Germinal center (tissue), 1 donor: ENCODE measurements at places on chromosomes 7 and 10.
A peak's percentile ranks its signal among the peaks of the same experiment; 100 is the strongest.

GRCh38 chr7:347644-348479 is 57.9 kb downstream of the FOXL3 start:
- DNase-seq = no peak

DNA sequence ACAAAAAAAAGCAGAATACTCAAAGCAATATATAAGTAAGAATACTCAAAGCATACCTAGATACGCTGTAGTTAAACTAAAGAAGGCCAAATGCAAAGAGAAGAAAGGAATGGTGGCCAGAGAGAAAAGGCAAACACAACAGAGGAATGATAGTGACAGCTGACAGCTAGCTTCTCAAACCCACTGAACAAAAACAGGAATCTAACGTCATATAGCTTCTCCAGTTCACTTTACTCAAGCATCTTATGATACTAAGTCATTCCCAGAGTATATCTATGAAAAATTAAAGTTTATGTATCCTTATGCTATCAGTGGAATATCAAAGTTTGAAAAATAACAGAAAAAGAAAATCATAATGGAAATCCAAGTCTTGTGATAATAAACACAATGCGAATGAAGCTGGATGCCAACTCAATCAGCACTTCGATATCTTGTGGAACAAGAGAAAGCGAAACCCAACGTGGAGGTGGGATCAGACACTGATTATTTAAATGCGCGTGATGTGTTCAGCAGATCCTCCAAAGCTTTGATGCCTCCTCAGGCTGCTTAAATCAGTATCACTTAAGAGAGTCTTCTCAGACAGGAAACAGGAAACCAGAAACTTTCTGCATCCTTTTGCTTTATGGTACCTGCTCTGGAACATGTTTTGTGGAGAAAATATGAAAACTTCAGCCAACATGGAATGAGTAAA is 102.8 kb downstream of the PIP4K2A start:
- peak; percentile 45 for DNase-seq

GRCh38 chr10:13674645-13675588 is 88.2 kb downstream of the PRPF18 start:
- no peak for DNase-seq

GRCh38 chr7:150515248-150516147 is 826 bp downstream of the GIMAP7 start:
- DNase-seq = no peak

- DNase-seq = no peak
These were observed 1.5 kb downstream of the POLD2 start for GRCh38 chr7:44121761-44122420.

GRCh38 chr7:141631525-141631924 is 70.4 kb downstream of the DENND11 start:
- DNase-seq = no peak

DNA sequence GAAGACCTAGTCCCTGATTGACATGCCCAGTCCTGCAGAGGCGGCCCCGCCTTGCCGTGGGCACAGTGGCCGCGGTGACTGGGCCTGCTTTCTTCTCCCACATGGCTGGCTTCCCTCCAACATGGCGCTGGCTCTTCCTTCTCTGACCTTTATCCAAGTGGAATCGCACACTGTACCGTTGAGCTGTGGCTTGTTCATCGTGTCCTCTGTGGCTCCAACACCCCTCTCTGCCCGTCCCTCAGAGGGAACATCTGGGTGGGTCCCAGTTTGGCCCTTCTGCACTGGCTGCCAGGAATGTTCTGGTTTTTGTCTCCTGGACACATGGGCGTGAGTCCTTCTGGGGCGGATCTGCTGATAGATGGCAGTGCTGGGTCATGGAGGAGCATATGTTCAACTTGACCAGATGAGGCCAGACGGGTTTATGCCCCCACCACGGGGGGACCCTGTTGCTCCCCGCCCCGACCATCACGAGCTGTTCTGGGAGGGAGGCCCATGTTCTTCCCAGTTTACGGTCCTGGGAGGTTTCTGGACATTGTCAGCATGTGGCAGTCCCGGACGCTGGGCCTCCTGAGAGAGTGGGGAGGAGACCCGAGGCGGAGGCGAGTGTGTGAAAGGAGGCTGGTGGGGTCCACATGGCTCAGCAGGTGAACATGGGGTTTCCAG is 63.5 kb downstream of the LHPP start:
- DNase-seq = no peak

DNA sequence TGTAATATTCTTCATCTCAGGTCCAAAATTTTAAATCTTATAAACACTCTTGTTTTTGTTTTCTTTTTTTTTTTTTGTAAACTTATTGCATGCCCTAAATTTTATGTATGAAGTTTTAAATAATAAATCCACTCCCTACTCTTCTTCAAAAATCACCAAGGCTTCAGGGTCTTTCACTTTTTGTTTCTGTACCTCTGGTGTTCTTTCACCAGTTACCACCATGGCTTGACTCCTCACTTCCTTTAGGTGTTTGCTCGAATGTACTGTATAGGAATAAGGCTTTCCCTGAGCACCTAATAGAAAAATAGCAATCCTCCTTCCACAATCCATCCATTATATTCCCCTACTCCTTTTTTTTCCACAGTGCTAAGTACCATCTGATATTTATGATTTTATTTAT is 962.8 kb upstream of the POT1 start:
- DNase-seq = no peak

GRCh38 chr10:78588194-78588811 is 480.5 kb upstream of the ZMIZ1 start:
- DNase-seq = no peak

DNA sequence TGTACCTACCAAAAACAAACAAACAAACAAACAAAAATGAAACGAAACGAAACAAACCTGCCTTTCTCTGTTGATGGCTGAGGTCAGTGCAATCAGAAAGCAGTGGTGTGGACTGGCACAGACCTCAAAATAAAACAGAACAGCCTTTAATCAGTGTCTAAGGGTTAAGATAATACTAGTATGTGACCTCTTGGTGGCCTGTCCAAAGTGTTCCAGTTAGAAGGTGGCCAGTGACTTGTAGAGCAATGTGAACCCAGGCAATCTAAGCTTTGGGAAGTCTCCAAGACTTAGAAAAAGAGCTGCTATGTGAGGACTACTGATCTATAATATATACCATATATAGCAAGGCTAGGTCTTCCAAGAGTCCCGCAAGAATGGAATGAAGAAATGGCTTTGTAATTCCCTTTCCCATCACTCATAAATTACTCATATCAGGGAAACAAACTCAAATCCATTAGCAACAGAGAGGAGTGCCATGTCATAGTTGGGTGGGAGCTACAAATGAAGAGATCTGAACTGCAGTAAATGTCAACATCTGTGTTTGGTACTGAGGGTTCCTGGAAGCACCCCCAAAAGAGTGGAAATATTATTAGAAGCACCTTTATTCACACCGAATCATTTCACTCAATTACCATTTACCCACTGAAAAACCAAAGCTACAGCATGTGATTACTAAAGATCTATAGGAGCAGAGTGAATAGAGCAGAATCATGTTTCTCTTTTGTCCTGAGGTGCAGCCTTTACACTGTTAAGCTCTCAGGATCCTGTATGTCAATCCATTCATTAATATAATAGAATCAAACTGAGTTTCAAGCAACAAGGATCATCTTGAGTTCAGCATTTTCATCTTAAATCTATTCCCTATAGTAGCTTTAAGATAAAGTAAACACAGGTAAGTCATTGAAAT is 28.0 kb downstream of the ABLIM1 start:
- no peak for DNase-seq

GRCh38 chr7:151381348-151382078 is 28.3 kb downstream of the WDR86 start:
- peak; percentile 87 for DNase-seq

GRCh38 chr7:138460176-138460648 is at the start of gene TRIM24:
TRIM24 (plus strand) TSS chr7:138460259; CDS start chr7:138460549, 290 bp downstream.
- no peak for DNase-seq

GRCh38 chr7:20954711-20955619 is 168.3 kb upstream of the SP8 start:
- DNase-seq = no peak

DNA sequence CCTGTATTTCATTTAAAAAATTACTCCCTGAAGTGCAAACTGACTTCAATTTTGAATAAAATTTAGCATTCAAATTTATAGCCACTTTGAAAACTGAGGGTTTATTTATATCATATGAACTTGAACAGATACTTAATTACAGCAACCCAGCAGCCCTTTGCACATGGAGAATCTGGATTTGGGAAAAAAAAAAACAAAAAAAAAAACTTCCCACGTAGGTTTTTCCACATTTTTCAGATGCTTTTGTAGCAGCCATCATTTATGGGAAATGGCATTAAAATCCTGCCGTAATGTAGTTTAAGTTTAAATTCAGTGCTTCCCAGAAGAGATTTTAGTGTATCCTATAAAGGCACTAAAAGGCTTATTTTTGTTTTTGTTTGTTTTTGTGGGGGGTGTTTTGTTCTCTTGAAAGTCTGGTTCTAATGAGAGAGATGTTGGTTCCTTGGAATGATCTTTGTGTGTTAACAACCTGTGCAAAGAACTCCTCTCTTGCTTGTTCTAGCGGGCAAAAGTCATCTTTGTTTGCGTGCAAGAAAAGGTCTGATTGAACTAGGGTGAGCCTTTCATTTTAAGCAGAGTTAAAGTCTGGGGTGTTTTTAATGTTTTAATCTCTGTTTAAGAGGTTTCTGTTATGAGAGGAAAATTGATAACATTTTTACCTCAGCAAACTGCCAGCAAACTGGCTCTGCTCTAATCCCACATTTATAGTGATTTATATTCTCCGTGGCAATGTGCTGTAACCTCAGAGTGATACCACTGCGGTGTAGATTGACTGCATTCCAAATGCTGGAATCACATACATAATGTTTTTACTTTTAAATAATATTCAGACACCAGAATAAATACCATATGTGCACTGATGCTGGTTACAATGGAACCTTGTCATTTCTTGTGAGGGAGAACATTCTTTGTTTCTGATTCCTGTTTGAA is 105.5 kb downstream of the WNT2 start:
- no peak for DNase-seq

DNA sequence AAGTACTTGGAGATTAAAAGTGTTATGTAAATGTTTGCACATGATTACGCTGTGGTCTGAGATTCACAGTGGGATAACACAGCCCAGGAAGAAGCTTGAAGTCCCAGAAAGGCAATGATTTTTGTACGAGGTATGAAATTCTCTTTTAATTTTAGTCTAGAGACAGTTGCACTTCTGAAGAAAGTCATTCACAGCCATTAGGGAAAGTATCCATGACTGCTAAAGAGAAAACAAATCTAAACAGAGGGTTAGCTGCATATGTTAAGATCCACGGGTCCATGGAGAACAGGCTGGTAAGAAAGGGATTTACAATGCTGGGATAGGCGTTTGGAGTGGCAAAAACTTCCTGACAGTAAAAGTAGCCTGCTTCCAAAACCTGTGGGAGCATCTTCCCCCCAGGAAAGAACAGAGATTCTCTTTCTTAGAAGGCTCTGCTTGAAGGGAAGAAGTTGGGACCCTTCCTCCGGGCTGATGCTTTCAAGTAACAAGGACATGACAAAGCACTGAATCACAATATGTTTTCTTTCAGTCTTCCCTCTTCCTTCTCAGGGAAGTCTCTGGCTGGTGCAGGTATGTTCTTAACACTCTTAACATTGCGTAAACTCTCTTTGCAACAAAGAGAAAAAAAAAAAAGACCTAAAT is 220.8 kb upstream of the CELF2 start:
- no peak for DNase-seq

GRCh38 chr7:128986609-128987008 is 48.9 kb downstream of the IRF5 start:
- no peak for DNase-seq

DNA sequence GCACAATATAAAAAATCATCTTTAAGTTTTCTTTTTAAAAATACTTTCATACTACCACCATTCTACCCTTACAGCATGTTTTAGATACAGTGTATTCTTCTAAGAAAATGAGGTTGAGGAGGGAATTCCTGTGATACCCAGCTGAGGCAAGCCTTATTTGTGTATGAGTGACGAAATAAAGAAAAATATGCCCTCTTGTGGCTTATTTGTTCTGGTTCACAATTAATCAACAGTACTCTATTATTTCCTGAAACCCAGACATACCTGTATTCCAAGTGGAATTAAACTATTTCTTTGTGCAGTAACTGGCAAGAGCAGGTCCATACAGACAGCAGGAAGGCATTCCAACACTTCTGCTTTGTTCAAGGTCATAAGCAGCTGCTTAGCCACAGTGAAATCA is 4.5 kb upstream of the SEMA3D start:
- no peak for DNase-seq

DNA sequence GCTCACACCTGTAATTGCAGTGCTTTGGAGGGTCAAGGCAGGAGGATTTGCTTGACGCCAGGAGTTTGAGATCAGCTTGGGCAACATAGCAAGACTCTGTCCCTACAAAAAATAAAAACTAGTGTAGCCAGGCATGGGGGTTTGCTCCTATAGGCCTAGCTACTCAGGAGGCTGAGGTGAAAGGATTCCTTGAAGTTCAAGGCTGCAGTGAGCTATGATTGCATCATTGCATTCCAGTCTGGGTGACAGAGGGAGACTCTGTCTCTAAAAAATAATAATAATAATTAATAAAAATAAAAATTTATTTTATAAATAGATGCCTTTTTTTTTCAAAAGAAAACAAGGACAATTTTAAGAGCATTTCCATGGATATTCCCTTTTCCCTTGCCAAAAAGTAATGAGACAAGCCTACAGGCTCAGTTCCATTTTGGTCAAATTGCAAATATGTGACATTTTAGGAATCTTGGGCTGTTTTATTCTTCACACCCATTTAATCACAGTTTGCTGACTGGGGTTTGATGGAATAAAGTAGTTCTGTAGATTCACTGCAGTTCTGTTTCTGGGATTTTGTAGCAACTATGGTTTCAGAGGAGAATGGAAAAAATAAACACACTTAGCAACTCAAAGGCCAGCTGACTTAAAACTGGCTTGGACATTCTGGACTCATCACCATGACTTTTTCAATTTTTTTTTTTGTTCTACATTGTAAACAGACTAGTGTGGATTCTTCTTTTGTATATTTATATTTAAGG is 48.4 kb upstream of the ARHGAP21 start:
- no peak for DNase-seq
